ENCODE measurements at places on chromosomes 2 and 18. TPM values are rescaled to one million over a fixed set of nuclear protein-coding genes. Genes with fewer than 3 reads are reported as not detected.

The GPR148 gene
- total RNA-seq, result not detected

The ERFE gene
- total RNA-seq, result 0.52 TPM

DNA sequence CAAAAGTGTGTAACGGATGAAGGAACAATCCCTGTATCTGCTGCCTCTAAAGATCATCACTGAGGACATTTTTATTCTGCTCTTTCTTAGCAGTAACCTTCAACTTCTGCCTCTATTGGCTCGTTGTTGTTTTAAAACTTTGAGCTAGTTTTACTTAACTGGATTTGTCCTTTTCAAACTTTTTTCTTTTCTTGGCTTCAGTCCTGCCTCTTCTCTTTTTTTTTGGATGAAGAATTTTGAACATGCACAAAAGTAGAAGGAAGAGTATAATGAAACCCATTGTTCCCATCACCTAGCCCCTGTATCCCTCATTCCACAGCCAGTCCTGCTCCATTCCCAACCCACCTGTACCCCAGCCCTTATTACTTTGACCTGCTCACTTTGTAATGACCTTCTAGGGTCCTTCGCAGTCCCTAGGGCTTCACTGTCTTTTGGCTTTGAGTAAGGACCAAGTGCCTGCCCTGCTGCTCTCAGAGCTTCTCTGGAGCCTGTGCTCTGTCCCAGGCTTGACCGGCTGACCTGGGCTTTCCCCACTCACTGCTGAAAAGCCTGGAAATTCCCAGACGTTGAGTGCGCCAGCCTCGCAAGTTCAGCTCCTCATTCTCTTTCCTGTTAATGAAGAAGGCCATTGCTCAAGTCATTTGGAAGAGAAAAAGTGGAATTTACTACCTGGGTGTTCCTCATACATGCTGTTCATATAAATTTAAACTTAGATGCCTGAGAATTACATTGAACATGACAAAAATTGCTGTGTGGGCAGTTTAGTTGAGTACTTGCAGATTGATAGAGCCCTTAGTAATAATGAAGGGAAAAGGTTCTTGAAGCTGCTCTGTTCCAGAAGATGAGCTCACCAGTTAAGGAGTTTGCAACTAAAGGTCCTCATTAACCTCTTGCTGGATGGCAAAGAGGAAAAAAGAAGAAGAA lies 149.3 kb upstream of the ALPP start:
- no peak for DNase-seq

The CCL20 gene
- total RNA-seq, result 8.0 TPM

The ALPP gene
- total RNA-seq, result 7.0 TPM

Measured in lung (tissue), 17 donors.